ENCODE measurements at places on chromosomes 13 and 19.
A peak's percentile ranks its signal among the peaks of the same experiment; 100 is the strongest.

GRCh38 chr19:887072-887471 lies 5.9 kb downstream of the MED16 start:
- H3K4me1 ChIP-seq, result no peaks in the 10 kb centered on the region
- no peak overlapping the region for H3K27ac ChIP-seq
- H3K4me3 ChIP-seq, result no peak overlapping the region
- peaks cover 3% of the 10 kb centered on the region for H3K36me3 ChIP-seq
- H3K27me3 ChIP-seq, result no peaks in the 10 kb centered on the region
- peak; percentile 64 for DNase-seq

DNA sequence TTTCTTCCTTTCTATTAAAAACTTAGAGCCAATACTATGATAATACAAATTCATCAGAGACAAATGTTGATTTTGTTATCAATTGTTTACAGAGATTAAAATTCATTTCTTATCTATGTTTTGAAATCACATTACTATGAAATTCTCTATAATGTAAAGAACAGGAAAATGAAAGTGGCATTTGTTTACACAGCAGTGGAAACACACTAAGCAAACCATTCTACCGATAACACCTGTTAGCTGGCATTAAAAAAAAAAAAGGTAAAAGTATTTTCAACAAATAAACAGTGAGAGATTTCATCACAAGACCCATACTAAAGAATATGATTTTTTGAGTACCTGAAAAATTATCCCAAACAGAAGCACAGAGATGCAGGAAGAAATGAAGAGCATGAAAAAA lies 4.8 kb upstream of the CCDC70 start:
- H3K27me3 ChIP-seq, result no peaks in the 10 kb centered on the region
- DNase-seq, result no peak
- H3K27ac ChIP-seq, result no peak overlapping the region
- H3K36me3 ChIP-seq, result no peaks in the 10 kb centered on the region
- no peaks in the 10 kb centered on the region for H3K4me1 ChIP-seq

- no peaks in the 10 kb centered on the region for H3K27me3 ChIP-seq
- peak; percentile 30 for DNase-seq
- H3K36me3 ChIP-seq, result no peaks in the 10 kb centered on the region
- H3K4me1 ChIP-seq, result peaks cover 31% of the 10 kb centered on the region
- no peak overlapping the region for H3K4me3 ChIP-seq
Observed at GRCh38 chr19:46970815-46971214, 48.8 kb upstream of the NPAS1 start.

DNA sequence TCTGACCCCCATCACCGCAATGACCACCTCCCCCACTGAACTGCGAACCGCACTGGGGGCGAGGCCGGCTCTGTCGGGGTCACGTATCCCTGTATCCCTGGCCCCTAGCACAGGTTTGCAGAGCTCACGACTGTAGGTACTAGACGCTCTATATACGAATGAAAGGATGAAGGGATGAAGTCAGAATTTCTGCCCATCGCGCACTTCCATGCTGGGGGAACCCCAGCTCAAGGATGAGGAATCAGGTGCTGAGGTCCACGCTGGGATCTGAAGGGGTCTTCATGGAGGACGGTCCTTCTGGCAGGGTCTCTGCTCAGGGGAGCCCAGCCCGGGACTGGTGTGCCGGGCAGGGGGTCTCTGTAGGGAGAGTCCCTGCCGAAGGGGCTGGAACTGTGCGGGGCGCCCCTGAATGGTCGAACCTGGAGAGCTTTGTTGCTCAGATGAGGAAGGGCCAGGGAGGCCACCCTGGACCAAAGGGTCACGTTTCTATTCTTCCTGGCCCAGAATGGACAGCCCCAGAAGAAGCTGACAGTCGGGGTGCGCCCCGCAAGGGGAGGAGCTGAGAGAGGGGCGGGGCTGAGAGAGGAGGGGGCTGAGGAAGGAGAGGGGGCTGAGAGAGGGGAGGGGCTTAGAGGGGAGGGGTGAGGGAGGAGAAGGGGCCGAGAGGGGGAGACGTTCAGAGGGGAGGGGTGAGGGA lies 37.9 kb upstream of the SEMA6B start:
- H3K4me1 ChIP-seq, result no peaks in the 10 kb centered on the region

DNA sequence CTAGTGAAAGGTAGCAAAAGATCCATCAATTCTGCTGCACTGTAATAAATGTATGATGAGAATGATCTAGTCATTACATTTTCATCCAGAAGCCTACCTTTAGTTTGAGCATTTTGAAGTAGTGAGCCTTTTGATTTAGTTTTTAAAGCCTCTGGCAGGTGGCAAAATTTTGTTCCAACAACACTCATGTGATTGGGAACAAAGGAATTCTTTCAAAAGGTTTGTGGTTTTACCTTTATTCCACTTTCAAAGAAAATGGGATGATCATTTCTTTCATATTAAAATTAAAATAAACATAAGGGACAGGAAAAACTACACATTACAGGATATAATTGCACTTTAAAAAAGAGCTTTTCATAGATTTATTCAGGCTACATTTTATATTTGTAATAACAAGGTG lies 260.2 kb downstream of the DACH1 start:
- no peaks in the 10 kb centered on the region for H3K36me3 ChIP-seq
- DNase-seq, result no peak
- no peaks in the 10 kb centered on the region for H3K27me3 ChIP-seq

DNA sequence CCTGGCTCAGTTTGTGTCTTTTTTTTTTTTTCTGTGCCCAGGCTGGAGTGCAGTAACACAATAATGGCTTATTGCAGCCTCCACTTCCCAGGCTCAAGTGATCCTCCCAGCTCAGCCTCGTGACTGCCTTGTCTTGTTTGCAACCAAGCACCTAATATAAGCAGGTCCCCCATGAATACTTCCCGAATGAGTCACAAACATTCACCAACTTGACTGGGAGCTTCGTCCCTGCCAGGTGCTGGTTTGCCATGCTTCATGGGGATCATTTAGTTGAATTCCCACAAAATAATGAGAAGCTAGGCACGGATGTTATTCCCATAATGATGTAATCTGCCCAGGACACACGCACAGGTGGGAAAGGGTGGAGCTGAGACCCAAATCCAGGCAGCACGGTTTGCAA lies 176.5 kb downstream of the CACNA1A start:
- no peaks in the 10 kb centered on the region for H3K4me1 ChIP-seq
- no peaks in the 10 kb centered on the region for H3K36me3 ChIP-seq
- no peak for DNase-seq
- no peak overlapping the region for H3K4me3 ChIP-seq

DNA sequence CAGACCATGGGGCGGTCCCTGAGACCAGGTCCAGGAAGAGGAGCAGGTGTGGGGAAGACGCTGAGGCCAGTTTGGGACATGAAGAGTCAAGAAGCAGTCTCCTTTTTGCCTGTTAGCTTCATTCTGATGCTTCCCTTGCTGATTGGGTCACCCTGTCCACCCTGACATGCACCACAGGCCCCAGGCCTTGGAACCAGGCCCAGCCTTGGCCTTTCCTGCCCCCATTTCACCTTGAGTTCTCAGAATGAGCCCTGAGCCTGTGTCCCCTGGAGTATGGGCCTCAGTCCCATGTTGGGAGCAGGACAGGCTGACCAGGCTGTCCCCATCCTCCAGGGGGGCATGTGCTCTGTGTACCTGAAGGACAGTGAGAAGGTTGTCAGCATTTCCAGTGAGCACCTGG lies 4.9 kb upstream of the TIMM50 start:
- H3K27ac ChIP-seq, result no peak overlapping the region
- no peak overlapping the region for H3K4me3 ChIP-seq
- no peaks in the 10 kb centered on the region for H3K27me3 ChIP-seq
- peaks cover 11% of the 10 kb centered on the region for H3K4me1 ChIP-seq
- DNase-seq, result no peak

GRCh38 chr13:28734906-28735305 lies 16.1 kb upstream of the SLC46A3 start:
- H3K27ac ChIP-seq, result no peak overlapping the region
- H3K4me3 ChIP-seq, result no peak overlapping the region
- no peaks in the 10 kb centered on the region for H3K27me3 ChIP-seq
- DNase-seq, result no peak
- H3K4me1 ChIP-seq, result no peaks in the 10 kb centered on the region

DNA sequence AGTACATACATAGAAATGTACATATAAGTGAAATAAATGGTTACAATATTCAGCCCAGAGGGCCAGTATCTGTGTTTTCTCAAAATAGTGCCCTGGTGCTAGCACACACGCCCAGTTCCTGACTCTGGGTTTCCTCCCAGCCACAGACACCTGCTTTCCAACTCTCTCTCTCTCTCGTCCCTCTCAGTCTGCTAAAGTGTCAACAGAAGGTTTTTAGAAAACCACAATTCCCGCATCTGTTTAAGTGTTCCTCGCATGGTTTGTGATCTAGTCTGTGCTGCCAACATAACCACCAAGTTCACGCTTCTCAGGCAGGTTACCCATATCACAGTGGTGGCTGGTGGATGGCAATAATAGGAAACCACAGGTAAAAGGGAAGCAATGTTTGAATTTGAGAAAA lies 17.8 kb upstream of the UPF3A start:
- peak; percentile 41 for DNase-seq
- no peaks in the 10 kb centered on the region for H3K27me3 ChIP-seq
- peak overlapping the region; percentile 90 for H3K27ac ChIP-seq
- no peak overlapping the region for H3K4me3 ChIP-seq
- peaks cover 57% of the 10 kb centered on the region for H3K36me3 ChIP-seq
- H3K4me1 ChIP-seq, result peaks cover 33% of the 10 kb centered on the region

GRCh38 chr19:48418317-48419064 lies 25.0 kb downstream of the GRIN2D start:
- no peak overlapping the region for H3K4me3 ChIP-seq
- H3K27me3 ChIP-seq, result no peaks in the 10 kb centered on the region
- H3K36me3 ChIP-seq, result no peaks in the 10 kb centered on the region

DNA sequence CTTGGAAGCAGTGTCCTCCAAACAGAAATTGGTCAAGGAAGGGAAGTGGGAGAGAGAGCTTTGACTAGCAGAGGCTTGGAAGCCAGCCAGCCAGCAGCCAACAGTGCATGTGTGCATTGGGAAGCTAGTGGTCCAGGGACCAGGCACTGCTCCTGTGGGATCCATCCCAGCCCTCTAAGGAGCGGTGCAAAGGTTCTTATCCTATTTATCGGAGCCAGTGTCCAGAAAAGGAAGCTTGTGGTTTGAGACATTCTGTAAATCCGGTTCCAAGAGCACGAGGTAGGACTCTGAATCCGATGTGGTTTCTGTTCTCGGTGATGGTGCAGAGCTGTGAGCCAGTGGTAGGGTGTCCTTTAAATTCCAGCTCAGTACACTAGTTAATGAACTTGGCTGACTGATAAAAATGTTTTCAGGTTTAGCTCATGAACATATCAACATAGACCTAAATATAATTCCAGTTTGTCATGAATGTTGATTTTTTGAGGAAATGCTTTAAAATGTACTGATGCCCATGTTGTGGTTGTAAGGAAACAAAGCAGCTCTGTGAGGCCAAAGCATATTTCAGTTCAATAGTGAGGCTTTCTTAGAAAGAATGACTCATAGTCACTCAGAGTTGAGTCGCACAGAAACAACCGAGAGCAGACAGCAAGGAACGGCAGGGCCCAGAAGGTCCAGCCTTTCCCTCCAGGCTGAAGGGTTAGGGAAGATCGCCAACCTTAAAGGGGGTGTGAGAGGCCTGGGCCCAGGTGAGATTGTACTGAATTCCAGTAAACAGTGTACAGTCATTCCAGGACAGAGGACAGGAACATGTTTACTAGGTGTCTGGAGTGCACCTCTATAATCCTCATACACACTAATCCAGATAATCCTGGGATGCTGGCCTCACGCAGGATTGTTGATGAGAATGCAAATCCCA lies 21.5 kb upstream of the GARRE1 start:
- H3K27me3 ChIP-seq, result no peaks in the 10 kb centered on the region
- H3K4me1 ChIP-seq, result peaks cover 23% of the 10 kb centered on the region
- no peak overlapping the region for H3K4me3 ChIP-seq
- peaks cover 14% of the 10 kb centered on the region for H3K36me3 ChIP-seq

GRCh38 chr19:34310494-34310981 lies 54.5 kb upstream of the GPI start:
- H3K4me3 ChIP-seq, result no peak overlapping the region
- H3K27me3 ChIP-seq, result no peaks in the 10 kb centered on the region
- H3K27ac ChIP-seq, result no peak overlapping the region
- no peak for DNase-seq

- no peaks in the 10 kb centered on the region for H3K4me1 ChIP-seq
- no peaks in the 10 kb centered on the region for H3K36me3 ChIP-seq
- no peak overlapping the region for H3K27ac ChIP-seq
- peaks cover 3% of the 10 kb centered on the region for H3K27me3 ChIP-seq
- no peak overlapping the region for H3K4me3 ChIP-seq
- DNase-seq, result no peak
Observed at GRCh38 chr13:99640260-99640659, 139.0 kb downstream of the TM9SF2 start.

GRCh38 chr13:75945841-75946482 lies 309.8 kb downstream of the LMO7 start:
- H3K4me3 ChIP-seq, result no peak overlapping the region
- H3K36me3 ChIP-seq, result no peaks in the 10 kb centered on the region
- no peaks in the 10 kb centered on the region for H3K27me3 ChIP-seq
- DNase-seq, result no peak

GRCh38 chr13:24060993-24061392 lies 99.5 kb upstream of the SPATA13 start:
- DNase-seq, result no peak
- no peaks in the 10 kb centered on the region for H3K4me1 ChIP-seq
- H3K4me3 ChIP-seq, result no peak overlapping the region
- no peaks in the 10 kb centered on the region for H3K36me3 ChIP-seq
- H3K27ac ChIP-seq, result no peak overlapping the region

GRCh38 chr19:19502808-19503602 lies 12.3 kb downstream of the TSSK6 start:
- no peaks in the 10 kb centered on the region for H3K27me3 ChIP-seq
- H3K36me3 ChIP-seq, result peaks cover 33% of the 10 kb centered on the region
- no peaks in the 10 kb centered on the region for H3K4me1 ChIP-seq
- no peak overlapping the region for H3K27ac ChIP-seq

GRCh38 chr19:49340069-49340864 lies 5.1 kb downstream of the CD37 start:
- H3K4me1 ChIP-seq, result peaks cover 6% of the 10 kb centered on the region
- peaks cover 21% of the 10 kb centered on the region for H3K36me3 ChIP-seq
- H3K27ac ChIP-seq, result no peak overlapping the region
- no peak for DNase-seq
- H3K27me3 ChIP-seq, result no peaks in the 10 kb centered on the region

- peaks cover 10% of the 10 kb centered on the region for H3K4me1 ChIP-seq
Observed at GRCh38 chr19:1429750-1430149, 8.4 kb upstream of the RPS15 start.

Measured in astrocyte (in vitro differentiated cells and primary cell).